Bronchial epithelial cell (primary cell): ENCODE measurements at places on chromosomes 4 and X. TPM values are rescaled to one million over a fixed set of nuclear protein-coding genes. Genes with fewer than 3 reads are reported as not detected.

MAGEA2B gene
- not detected in 2 replicates for total RNA-seq

ETDA gene
- total RNA-seq: not detected in 2 replicates

SLC9A7 gene
- total RNA-seq: 8.2 and 15.0 TPM in 2 replicates

GPRIN3 gene
- not detected in 2 replicates for total RNA-seq

NXF2 gene
- not detected in 2 replicates for total RNA-seq

POLN gene
- 1.4 and 1.6 TPM in 2 replicates for total RNA-seq

FSTL5 gene
- not detected in 2 replicates for total RNA-seq

PDZD11 gene
- total RNA-seq: 18.7 and 31.0 TPM in 2 replicates

UTP3 gene
- 15.0 and 18.2 TPM in 2 replicates for total RNA-seq

TMEM47 gene
- total RNA-seq: 10.0 and 12.4 TPM in 2 replicates

KLKB1 gene
- not detected in 2 replicates for total RNA-seq

SEC24B gene
- total RNA-seq: 9.2 and 10.0 TPM in 2 replicates

CDS1 gene
- total RNA-seq: 20.0 and 28.2 TPM in 2 replicates
